ENCODE measurements at places on chromosomes 4 and X.

DNA sequence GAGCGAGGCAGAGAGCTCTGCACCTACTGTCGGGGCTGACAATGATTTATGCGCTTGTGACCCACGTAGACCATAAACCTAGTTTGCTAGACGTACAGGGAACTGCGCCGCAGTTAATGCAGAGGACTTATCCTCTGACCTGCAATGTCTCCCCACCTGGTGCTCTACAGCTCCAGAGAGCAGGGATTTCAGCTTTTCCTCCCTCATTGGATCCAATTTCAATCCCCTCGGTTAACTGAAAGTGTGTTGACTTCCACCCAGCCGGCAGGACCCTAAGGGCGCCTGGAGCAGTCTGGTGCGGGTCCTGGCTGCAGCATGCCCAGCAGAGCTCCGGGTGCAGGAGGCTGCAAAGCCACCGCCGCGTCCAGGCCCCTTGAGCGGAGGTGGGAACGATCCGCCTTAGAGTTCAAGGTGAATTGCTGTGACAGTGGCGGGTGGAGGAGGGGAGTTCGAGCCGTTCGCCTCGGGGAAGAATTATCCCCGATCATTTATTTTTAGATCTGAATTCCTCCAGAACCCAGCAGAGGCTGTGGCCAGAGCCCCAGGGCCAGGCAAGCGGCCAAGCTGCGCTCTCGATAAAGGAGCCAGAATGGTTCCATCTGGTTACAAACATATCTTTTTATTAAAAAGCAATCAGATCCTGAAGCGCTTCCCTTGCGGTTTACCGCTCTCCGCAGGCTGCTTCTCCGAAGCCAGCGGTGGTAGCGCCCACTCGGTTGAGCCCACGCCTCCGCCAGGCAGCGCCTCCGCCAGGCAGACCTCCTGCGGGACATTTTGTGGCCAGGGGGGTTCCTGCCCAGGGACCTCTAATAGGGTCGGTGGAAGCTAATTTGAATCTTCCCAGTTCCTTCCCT is 66.0 kb downstream of the FBXO8 start:
- DNase-seq, result no peak

DNA sequence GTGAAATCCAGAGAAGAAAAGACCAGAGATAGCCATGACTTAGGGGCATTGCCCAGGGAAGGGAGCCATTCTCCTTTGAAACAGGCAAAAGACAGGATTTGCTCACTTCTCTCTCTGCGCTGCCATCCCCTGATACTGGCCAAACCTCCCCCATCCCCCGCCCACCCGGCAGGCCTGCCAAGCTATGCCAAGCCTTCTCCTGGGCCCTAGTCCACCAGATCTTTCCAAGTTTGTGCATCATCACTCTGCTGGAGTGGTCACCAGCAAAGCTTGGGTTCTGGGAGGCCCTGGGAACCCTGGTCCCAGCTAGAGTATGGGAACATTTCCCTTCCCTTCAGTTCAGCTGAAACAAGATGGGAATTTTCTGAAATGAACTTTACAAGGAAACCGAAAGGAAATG is 18.4 kb downstream of the EFNB1 start:
- no peak for DNase-seq

GRCh38 chrX:143781103-143781502 is 60.6 kb upstream of the SPANXN2 start:
- no peak for DNase-seq

DNA sequence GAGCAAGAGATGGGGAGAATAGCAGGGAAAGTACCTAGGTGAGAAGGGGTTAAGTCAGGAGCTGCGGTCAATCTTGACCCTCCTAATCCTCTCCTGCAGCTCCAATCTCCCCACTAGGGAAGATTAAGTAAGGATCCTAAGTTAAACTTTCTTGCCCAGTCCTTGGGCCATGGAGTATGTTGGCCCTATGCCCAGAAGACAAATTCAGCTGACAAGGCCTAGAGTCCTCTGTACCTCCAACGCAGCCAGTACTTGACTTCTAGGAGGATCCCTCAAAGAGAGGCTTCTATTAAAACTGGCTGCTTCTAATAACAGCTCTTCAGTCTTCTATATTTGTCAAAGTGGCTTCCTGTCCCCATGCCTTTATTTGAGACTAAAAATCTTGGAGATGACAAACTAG is 1.4 kb downstream of the CLDN2 start:
- no peak for DNase-seq

- DNase-seq, result no peak
These were observed 36.0 kb upstream of the SMARCAD1 start for GRCh38 chr4:94171616-94172015.

DNA sequence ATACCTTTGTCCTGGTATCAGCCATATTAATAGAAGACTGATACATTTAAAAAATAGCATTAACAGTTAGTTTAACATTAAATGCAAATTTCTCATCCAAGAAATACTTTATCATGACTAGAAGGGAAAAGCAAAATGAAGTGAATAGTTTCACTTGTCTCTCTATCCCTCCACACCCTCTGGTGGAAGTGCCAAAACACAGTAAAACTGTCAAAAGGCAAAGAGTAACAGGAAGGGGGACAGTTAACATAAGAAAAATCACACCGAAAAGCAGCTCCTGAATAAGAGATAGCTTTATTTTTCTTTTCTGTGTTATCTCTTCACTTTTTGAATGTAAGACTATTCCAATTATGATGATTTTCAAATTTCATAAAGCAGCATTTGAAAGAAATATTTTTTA is 187.2 kb downstream of the FBXW7 start:
- no peak for DNase-seq

- no peak for DNase-seq
These were observed 165.9 kb downstream of the PDGFC start for GRCh38 chr4:156805696-156806095.

- DNase-seq, result no peak
These were observed 105.9 kb upstream of the HPGD start for GRCh38 chr4:174628191-174628590.

GRCh38 chrX:12686331-12686730 is 104.9 kb upstream of the PRPS2 start:
- DNase-seq, result no peak

DNA sequence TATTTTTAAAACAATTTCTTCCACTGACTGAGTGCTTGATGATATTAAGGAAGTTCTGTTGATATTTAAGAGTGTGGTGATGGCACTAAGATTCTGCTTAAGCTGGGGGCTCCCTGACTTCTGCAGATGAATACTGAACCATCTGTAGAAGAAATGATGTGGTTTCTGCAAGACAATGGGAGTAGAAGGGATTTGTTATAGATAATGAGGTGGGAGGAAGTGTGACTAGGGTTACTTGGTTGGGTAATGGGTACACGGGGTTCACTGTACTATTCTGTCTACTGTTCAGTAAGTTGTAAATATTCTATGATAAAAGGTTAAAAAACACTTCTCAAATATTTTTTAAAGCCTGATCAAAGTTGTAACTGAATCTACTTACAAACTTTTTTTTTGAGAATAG is 60.9 kb upstream of the TXK start:
- no peak for DNase-seq

- DNase-seq, result no peak
These were observed 168.7 kb downstream of the DLG3 start for GRCh38 chrX:70613295-70613694.

DNA sequence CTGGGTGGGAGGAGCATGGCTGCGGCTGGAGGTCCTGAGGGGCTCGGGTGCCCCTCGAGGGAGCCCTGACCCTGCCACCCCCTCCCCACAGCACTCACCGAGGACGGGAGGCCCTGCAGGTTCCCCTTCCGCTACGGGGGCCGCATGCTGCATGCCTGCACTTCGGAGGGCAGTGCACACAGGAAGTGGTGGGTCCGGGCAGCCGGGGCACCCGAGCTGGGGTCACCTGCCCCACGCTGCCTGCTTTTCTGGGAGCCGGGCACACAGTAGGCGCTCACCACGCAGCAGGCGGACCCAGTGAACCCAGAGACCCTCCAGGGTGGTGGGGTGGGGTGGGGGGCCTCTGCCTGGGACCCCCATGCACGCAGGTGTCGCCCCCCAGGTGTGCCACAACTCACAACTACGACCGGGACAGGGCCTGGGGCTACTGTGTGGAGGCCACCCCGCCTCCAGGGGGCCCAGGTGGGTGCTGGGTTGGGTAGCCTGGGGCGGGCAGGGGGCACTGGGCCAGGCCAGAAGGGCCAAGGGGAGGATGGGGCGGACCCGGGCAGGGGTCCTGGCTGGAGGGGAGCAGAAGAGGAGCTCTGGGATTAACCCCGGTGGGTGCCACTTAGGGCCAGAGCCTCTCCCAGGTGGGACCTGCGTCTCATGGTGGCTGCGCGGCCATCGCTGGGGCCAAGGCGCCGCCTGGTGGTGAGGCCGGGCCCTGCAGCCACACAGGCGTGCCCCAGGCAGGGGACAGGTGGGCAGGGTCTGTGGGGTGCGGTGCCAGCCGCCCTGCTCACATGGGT is 1.4 kb downstream of the HGFAC start:
- no peak for DNase-seq

Data from suprapubic skin (tissue), 4 donors.